Muscle of leg (tissue), 16 donors: ENCODE measurements at places on chromosomes 7 and 10. TPM values are rescaled to one million over a fixed set of nuclear protein-coding genes. Genes with fewer than 3 reads are reported as not detected.

IMPDH1 gene
- total RNA-seq: 16.5 TPM

MCM10 gene
- 5.1 TPM for total RNA-seq

GRCh38 chr7:99579956-99580777, 17.9 kb upstream of the TMEM225B start:
- H3K27me3 ChIP-seq: no peaks in the 10 kb centered on the region
- H3K27ac ChIP-seq: no peak overlapping the region
- H3K4me1 ChIP-seq: peaks cover 10% of the 10 kb centered on the region
- H3K4me3 ChIP-seq: peak overlapping the region; percentile 68
- peak; percentile 69 for DNase-seq
- peaks cover under 1% of the 10 kb centered on the region for H3K36me3 ChIP-seq

GRCh38 chr10:9012312-9012711, 957.8 kb downstream of the GATA3 start:
- H3K4me3 ChIP-seq: no peak overlapping the region
- no peak overlapping the region for H3K27ac ChIP-seq
- DNase-seq: peak; percentile 3
- H3K4me1 ChIP-seq: no peaks in the 10 kb centered on the region
- H3K36me3 ChIP-seq: no peaks in the 10 kb centered on the region
